ENCODE measurements at places on chromosomes 2 and 18.

DNA sequence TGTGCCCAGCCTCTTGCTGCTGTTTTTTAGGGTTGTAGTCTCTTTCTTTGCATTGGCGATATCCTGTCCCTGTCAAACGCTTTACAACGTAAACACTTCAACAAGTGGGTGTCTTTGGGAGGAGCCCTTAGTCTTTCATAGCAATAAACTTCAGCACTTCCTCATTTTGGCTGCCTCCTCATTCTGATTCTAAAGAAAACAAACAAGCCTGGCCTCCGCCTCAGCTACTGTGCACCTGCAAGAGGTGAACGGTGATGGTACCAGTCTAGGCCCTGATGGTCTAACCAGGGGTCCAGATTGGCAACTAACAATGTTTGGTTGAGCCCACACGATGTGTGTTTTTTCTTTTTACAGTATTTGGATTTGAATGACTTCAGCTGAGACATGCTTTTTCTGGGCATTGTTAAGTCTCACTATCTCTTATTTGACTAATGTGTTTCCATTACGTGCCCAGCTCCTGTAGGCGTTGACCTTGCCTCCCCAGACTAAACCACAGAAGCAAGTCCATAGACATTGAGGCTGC, 53.2 kb upstream of the CUL3 start:
- DNase-seq, result no peak

GRCh38 chr18:36745219-36745975, 83.4 kb downstream of the TPGS2 start:
- no peak for DNase-seq

- DNase-seq, result no peak
Measured at GRCh38 chr18:45155526-45155925, 459.8 kb upstream of the SLC14A2 start.

DNA sequence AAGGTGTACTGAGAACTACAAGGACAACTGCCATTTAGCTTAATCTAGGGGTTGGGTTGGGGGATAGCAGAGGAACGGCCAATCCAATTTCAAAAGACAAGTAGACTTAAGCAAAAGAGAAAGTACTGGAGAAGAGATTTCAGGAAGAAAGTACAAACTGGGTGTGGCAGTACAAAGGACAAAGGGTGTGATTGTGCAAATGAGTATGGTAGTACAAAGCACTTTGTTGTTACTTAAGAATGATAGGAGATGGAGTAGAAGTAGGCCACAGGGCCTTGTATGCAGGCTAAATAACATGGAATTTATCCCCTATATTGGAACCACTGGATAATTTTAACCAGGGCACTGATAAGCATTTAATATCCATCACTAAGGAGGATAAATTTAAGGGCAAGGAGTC, 4.7 kb upstream of the ORC2 start:
- no peak for DNase-seq

DNA sequence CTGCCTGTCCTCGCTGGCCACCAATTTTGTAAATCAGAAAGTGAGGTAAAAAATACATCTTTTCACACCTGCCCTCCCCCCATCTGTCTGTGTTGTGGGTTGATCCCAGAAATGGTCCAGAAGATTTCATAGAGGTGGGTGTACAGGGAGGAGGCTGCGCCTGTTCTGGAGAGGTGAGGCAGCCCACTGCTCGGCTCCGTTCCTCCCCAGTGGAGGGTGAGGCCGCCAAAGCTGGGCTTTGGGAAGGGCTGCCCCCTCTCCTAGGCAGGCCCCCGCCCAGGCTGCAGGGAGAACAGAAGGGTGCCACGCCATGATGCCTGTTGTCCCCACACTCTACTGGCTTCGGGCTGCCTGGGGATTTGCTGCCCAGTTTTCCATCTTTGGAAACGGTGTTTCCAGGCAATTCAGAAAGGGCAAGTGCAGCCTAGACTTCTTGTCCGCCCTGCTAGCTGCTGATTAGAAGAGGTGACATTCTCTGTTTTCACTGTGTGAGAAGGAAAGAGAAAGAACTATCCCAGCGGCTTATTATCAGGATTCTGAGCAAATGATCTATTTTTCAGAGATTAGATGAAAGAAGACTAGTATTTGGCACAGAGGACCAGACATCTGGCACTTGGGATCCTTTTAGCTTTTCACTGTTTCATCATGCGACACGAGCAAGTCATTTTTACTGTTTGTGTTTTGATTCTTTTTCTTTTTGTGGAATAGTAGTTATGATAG, 18.7 kb downstream of the SMARCAL1 start:
- no peak for DNase-seq

GRCh38 chr18:3448838-3449511, 997 bp upstream of the TGIF1 start:
- peak; percentile 92 for DNase-seq

DNA sequence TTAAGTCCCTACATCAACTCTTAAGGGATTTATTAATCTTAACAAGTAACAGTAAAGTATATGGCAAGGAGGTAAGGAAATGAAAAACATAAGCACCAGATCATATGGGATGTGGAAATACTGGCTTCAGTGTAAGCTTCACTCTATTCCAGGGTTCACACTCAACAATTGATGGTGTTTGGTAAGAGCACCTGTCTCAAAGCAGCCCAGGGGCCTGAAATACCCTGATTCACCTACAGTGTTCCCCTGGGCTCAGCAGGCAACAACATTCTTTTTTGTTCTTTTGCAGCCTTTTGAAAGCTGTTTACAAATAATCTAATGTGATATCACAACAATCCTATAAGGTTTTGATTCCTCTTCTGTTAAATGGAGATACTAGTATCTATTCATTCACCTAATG, 1.2 kb upstream of the MLPH start:
- DNase-seq, result no peak

Measured in hepatocyte (in vitro differentiated cells).